ENCODE measurements at places on chromosomes 11 and 22.

- no peak for DNase-seq
- H3K36me3 ChIP-seq: no peaks in the 10 kb centered on the region
- no peak overlapping the region for H3K4me3 ChIP-seq
- no peaks in the 10 kb centered on the region for H3K4me1 ChIP-seq
These were observed 57.8 kb upstream of the TCF20 start for GRCh38 chr22:42328130-42328783.

- no peak overlapping the region for H3K27ac ChIP-seq
- H3K27me3 ChIP-seq: no peaks in the 10 kb centered on the region
- no peaks in the 10 kb centered on the region for H3K4me1 ChIP-seq
- no peaks in the 10 kb centered on the region for H3K36me3 ChIP-seq
These were observed 119.8 kb upstream of the ANO1 start for GRCh38 chr11:69958308-69958707.

- H3K4me1 ChIP-seq: no peaks in the 10 kb centered on the region
- no peak overlapping the region for H3K27ac ChIP-seq
- H3K36me3 ChIP-seq: no peaks in the 10 kb centered on the region
- peaks cover 5% of the 10 kb centered on the region for H3K27me3 ChIP-seq
- DNase-seq: no peak
These were observed 352.9 kb downstream of the CTTN start for GRCh38 chr11:70751142-70751734.

- H3K27ac ChIP-seq: no peak overlapping the region
- no peaks in the 10 kb centered on the region for H3K36me3 ChIP-seq
- H3K4me3 ChIP-seq: no peak overlapping the region
- H3K4me1 ChIP-seq: no peaks in the 10 kb centered on the region
- H3K27me3 ChIP-seq: peaks cover 35% of the 10 kb centered on the region
These were observed 64.2 kb downstream of the PRR5L start for GRCh38 chr11:36360318-36360717.

DNA sequence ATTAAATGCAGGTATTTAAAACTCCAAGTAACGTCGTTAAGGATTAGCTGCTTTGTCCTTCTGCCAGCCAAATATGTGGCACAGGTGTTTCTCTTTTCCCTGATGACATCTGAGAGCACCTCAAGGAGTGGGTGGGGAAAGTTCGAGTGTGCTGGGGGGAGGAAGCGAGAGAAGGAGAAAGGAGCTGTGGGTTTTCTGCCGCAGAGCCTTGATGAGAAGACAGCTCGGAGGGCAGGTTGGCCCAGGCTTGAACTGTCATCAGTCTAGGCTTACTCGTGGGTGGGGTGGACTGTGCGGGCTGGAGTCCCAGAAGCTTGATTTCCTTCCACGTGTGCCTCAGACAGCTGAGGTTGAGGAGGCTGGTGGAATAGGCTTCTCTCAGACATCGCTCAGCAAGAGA, 15.2 kb upstream of the SORL1-AS1 start:
- H3K27ac ChIP-seq: no peak overlapping the region
- peaks cover 27% of the 10 kb centered on the region for H3K36me3 ChIP-seq
- no peaks in the 10 kb centered on the region for H3K27me3 ChIP-seq
- no peak overlapping the region for H3K4me3 ChIP-seq

DNA sequence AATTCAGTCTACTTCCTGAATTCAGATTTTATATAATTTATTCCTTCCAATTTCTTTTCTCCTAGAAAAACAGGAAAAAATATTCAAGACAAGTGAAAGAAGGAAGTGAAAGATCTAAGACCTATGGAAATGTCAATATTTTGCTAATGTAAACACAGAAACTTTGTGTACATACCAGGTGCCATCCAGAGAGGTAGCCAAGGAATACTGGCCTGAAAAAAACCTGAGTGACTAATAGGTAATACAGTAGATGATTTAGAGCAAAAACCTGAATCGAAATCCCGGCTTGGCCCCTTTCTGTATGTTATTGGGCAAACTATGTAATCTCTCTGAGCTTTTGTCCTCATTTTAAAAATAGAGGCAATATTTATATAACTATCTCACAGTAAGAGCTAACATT, 59.2 kb upstream of the FSHB start:
- H3K36me3 ChIP-seq: no peaks in the 10 kb centered on the region
- no peak overlapping the region for H3K27ac ChIP-seq
- H3K4me3 ChIP-seq: no peak overlapping the region
- H3K4me1 ChIP-seq: no peaks in the 10 kb centered on the region
- no peaks in the 10 kb centered on the region for H3K27me3 ChIP-seq

DNA sequence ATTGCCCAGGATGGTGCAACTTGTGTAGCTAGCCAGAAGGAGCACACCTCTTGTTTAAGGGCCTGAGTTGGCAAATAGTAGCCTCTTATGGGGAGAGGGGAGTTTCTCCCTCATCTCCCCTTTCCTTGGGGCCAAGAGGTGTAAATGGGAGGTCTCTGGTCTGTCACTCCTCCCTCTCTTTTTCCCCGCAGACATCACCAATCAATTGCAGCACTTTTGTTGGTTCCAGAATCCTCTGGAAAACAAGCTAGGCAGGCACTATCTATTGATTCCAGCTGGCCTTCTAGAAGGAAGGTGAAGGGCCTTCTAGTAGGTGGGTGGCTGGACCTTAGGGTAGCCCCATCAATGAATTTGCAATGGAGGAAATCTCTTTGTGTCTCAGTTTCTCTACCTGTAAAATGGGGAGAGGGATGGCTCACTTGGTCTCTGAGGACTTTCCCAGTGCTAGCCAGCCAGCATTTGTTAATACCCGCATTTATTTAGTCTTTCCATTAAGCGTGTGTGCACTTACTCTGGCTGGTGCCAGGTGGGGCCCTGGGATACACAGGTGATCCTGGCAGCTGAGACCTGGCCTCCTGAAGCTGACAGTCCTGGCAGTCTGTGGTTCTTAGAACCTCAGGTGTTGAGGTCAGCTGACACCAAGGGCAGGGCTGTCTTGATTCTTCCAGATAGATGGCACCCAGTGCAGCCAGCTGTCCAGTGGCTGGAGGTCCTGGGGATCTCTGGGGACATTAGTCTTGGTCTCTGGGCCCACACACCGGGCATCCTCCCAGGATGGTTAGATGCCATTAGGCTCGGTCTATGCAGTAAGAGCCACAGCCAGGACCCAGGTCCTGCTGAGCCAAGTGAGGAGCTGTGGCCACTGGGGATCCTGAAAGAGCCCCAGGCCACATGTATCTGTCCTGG, 51.7 kb downstream of the TSPAN18 start:
- no peaks in the 10 kb centered on the region for H3K27me3 ChIP-seq
- no peaks in the 10 kb centered on the region for H3K36me3 ChIP-seq
- no peak overlapping the region for H3K4me3 ChIP-seq
- H3K4me1 ChIP-seq: no peaks in the 10 kb centered on the region
- no peak for DNase-seq

- H3K4me3 ChIP-seq: peak overlapping the region; percentile 58
- no peaks in the 10 kb centered on the region for H3K27me3 ChIP-seq
- DNase-seq: no peak
- no peak overlapping the region for H3K27ac ChIP-seq
- H3K36me3 ChIP-seq: no peaks in the 10 kb centered on the region
These were observed 871 bp downstream of the SLC35E4 start for GRCh38 chr22:30636226-30637077.

DNA sequence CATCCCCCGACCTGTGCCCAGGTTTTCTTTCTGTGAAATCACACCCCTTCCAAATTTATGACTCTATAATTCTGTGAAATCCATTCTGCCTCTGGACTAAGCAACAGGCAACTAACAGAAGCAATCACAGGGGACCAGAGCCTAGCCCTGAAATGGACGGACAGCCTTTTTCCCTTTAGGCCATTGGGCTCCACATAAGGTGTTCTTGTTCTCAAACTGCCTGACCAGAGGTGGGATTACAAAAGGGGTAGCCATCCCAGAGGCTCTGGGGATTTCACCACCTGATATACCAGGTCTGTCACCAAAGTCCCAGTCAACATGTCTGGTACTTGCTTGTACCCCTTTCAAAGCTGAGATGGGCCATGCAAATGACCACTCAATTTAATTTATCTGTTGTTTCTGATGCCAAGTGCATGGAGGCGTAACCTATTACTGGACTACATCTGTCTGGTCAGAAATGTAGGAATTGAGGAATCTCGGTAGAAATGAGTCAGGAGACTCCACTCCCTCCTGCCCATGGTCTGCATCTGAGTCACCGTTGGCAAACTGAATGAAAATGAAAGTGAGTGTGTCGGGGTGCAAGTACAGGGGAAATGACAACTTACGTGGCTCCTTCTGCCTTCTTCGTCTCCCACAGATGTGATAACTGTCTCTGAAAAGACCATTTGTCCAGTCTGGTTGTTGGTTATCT, 10.2 kb downstream of the DKK3 start:
- no peak overlapping the region for H3K27ac ChIP-seq
- H3K27me3 ChIP-seq: peaks cover 33% of the 10 kb centered on the region
- H3K36me3 ChIP-seq: no peaks in the 10 kb centered on the region
- H3K4me3 ChIP-seq: no peak overlapping the region
- DNase-seq: no peak
- no peaks in the 10 kb centered on the region for H3K4me1 ChIP-seq

DNA sequence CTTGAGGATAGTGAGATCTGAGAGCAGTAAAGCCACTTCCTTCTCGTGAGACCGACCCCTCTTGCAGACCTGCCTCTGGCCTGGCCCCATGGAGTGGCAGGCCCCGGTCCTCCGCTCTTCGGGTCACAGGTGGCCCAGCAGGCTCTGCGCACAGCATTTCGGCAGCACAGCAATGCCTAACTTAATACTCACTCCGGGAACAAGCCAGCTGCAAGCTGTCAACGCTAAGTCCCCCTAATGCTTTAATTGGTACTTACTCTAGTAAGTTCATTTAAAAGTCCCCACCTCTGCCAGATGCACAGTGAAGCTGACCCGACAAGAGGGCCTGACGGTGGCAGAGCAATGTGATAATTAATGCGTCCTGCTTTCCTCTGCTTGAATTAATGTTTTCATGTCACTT, 349.3 kb upstream of the B3GAT1 start:
- H3K27ac ChIP-seq: peak overlapping the region; percentile 94
- peaks cover 26% of the 10 kb centered on the region for H3K36me3 ChIP-seq
- DNase-seq: no peak
- peak overlapping the region; percentile 71 for H3K4me3 ChIP-seq

GRCh38 chr11:18669711-18670110, 28.9 kb upstream of the TMEM86A start:
- no peaks in the 10 kb centered on the region for H3K27me3 ChIP-seq
- no peak for DNase-seq
- H3K36me3 ChIP-seq: no peaks in the 10 kb centered on the region

- no peak overlapping the region for H3K4me3 ChIP-seq
- no peak overlapping the region for H3K27ac ChIP-seq
- DNase-seq: no peak
- no peaks in the 10 kb centered on the region for H3K27me3 ChIP-seq
- peaks cover 3% of the 10 kb centered on the region for H3K4me1 ChIP-seq
These were observed 41.7 kb upstream of the PRDM11 start for GRCh38 chr11:45104790-45105084.

GRCh38 chr11:126718276-126718675, 282.3 kb downstream of the KIRREL3 start:
- no peak overlapping the region for H3K27ac ChIP-seq
- H3K4me1 ChIP-seq: no peaks in the 10 kb centered on the region
- no peak for DNase-seq
- H3K4me3 ChIP-seq: no peak overlapping the region
- H3K27me3 ChIP-seq: peaks cover 5% of the 10 kb centered on the region
- no peaks in the 10 kb centered on the region for H3K36me3 ChIP-seq

- H3K4me3 ChIP-seq: no peak overlapping the region
- no peak overlapping the region for H3K27ac ChIP-seq
- H3K36me3 ChIP-seq: no peaks in the 10 kb centered on the region
- H3K4me1 ChIP-seq: no peaks in the 10 kb centered on the region
These were observed 91.7 kb upstream of the CSNK2A3 start for GRCh38 chr11:11444804-11445131.

- no peak for DNase-seq
- H3K27me3 ChIP-seq: no peaks in the 10 kb centered on the region
- H3K36me3 ChIP-seq: no peaks in the 10 kb centered on the region
- H3K27ac ChIP-seq: no peak overlapping the region
- H3K4me1 ChIP-seq: peaks cover 12% of the 10 kb centered on the region
- no peak overlapping the region for H3K4me3 ChIP-seq
These were observed 19.9 kb downstream of the TSKU start for GRCh38 chr11:76803023-76803422.

GRCh38 chr11:78207532-78208256, 19.0 kb downstream of the USP35 start:
- H3K27me3 ChIP-seq: no peaks in the 10 kb centered on the region
- no peak for DNase-seq
- no peak overlapping the region for H3K4me3 ChIP-seq
- H3K36me3 ChIP-seq: peaks cover 25% of the 10 kb centered on the region
- H3K27ac ChIP-seq: 0 out of 2 replicates have a peak overlapping the region, but pooled peaks have one; percentile 25

- H3K27me3 ChIP-seq: no peaks in the 10 kb centered on the region
- H3K36me3 ChIP-seq: no peaks in the 10 kb centered on the region
- H3K4me3 ChIP-seq: no peak overlapping the region
- no peaks in the 10 kb centered on the region for H3K4me1 ChIP-seq
- H3K27ac ChIP-seq: no peak overlapping the region
These were observed 232.9 kb downstream of the ETS1 start for GRCh38 chr11:128354476-128354875.

DNA sequence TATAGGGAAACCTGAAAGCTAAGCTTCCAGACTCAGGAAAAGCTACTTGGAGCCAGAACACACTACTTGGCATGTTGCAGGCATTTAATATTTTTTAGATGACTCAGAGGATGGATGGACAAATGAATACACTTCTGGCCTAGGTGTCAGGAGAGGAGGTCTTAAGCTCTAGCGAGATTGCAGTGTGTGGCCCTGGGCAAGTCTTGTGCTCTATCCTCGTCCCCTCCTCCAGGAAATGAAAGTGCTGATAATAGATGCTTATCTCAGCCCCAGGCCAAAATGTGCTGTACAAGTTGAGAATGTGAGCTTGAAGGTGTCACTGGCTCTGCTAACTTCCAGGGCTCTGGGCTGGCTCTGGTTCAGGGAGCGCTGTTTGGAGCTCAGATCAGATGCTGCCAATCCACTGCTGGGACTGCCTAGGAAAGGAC, 136.3 kb downstream of the PKNOX2 start:
- DNase-seq: no peak
- H3K36me3 ChIP-seq: no peaks in the 10 kb centered on the region
- H3K27ac ChIP-seq: no peak overlapping the region
- no peaks in the 10 kb centered on the region for H3K4me1 ChIP-seq
- H3K4me3 ChIP-seq: no peak overlapping the region

- no peaks in the 10 kb centered on the region for H3K36me3 ChIP-seq
- DNase-seq: no peak
- no peak overlapping the region for H3K27ac ChIP-seq
- no peaks in the 10 kb centered on the region for H3K27me3 ChIP-seq
These were observed 3.0 kb downstream of the OR8D1 start for GRCh38 chr11:124310721-124311120.

- peaks cover 2% of the 10 kb centered on the region for H3K27me3 ChIP-seq
- no peaks in the 10 kb centered on the region for H3K36me3 ChIP-seq
- DNase-seq: no peak
- no peak overlapping the region for H3K4me3 ChIP-seq
- no peaks in the 10 kb centered on the region for H3K4me1 ChIP-seq
These were observed 5.2 kb upstream of the OLFML1 start for GRCh38 chr11:7480113-7480512.

DNA sequence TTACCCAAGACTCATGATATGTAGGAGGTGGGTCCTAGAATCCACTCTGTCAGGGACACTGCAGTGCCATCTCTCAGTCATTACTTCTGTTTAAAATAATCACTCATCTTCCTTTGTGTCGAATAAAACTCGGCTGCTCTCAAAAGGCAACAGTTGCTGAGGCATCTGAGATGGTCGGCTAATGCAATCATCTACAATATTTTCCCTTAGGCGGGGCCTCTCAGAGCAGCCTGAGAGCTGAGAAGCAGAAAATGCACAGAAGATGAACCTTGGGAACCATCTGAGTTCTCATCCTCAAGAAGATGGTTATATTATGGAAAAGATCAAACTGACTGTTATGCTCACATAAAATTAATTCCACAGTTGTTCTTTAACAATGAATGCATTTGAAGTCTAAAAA, 1518.2 kb upstream of the TENM4 start:
- H3K36me3 ChIP-seq: no peaks in the 10 kb centered on the region
- no peak overlapping the region for H3K27ac ChIP-seq
- no peaks in the 10 kb centered on the region for H3K4me1 ChIP-seq
- no peak for DNase-seq

All from DND-41 (cell line).